ENCODE measurements at places on chromosomes 13 and 19.

- no peak for DNase-seq
Observed at GRCh38 chr13:111280681-111281585, 39.5 kb upstream of the TEX29 start.

DNA sequence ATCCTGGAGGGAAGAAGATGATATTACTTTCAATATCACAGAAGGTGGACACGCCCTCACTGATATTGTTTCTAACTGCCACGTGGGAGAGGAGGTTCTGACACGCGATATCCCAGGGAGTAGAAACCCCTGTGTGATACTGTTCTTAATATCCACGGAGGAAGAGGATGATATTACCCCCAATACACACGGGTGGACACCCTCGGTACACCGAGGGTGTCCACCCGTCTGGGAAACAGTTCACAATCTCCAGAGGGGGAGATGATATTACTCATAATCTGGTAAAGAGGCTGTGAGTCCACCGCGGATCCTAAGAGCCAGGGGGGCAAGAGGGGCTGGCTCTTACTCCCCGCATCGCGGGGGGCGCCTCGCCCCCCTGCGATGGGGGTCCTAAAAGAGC lies 29.7 kb upstream of the RGCC start:
- no peak for DNase-seq

- peak; percentile 53 for DNase-seq
Observed at GRCh38 chr19:8486661-8487136, 15.7 kb downstream of the PRAM1 start.

GRCh38 chr13:40490086-40490758 lies 176.2 kb downstream of the FOXO1 start:
- DNase-seq = no peak

DNA sequence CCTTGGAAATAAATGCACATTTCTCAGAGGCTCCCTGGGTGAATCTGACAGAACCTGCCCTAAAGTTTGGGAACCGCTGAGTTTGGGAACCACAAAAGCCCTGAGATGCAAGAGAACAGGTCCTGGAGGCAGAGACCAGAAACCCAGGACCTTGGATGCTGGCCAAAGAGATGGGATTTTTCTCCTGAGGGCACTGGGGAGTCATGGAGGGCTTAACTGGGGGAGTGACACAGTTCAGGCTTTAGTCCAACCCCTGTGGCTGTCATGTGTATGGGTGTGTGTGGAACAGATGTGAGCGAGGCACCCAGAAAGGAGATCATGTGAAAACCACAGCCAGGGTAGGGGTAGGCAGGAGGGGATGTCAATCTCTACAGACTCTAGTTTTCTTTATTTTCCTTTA lies 3.9 kb upstream of the NCCRP1 start:
- no peak for DNase-seq

DNA sequence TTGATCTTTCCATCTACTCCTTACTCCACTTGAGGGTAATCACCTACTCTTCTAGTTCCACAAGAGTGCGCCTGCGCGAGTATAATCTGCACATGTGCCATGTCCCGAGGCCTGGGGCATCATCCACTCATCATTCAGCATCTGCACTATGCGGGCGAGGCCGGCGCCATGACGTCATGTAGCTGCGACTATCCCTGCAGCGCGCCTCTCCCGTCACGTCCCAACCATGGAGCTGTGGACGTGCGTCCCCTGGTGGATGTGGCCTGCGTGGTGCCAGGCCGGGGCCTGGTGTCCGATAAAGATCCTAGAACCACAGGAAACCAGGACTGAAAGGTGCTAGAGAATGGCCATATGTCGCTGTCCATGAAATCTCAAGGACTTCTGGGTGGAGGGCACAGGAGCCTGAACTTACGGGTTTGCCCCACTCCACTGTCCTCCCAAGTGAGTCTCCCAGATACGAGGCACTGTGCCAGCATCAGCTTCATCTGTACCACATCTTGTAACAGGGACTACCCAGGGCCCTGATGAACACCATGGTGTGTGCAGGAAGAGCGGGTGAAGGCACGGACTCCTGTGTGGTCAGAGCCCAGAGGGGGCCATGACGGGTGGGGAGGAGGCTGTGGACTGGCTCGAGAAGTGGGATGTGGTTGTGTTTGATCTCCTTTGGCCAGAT lies 2.7 kb upstream of the KLK2 start:
- DNase-seq = peak; percentile 5

DNA sequence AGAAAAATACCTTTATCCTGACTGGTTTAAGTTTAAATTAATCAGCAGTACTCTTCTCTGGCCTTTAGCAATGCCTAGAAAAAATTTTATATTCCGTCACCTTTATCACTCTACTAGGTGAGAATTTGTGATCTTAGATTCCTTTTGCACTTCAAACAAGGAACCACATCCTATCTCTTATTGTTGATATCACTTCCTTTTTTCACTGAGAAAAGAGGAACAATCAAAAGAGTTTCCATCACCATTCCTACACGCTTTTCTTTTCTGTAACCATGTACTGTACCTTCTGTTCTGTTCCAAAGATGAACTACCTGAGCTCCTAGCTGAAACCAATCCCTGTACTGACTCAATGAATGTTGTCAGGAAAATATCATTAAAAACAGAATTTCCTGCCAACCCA lies 1379.0 kb upstream of the MIR17HG start:
- DNase-seq = no peak

GRCh38 chr13:30872685-30873461 lies 33.2 kb upstream of the MEDAG start:
- peak; percentile 66 for DNase-seq

- DNase-seq = peak; percentile 73
Observed at GRCh38 chr13:36858290-36858689, 39.3 kb downstream of the RFXAP start.

DNA sequence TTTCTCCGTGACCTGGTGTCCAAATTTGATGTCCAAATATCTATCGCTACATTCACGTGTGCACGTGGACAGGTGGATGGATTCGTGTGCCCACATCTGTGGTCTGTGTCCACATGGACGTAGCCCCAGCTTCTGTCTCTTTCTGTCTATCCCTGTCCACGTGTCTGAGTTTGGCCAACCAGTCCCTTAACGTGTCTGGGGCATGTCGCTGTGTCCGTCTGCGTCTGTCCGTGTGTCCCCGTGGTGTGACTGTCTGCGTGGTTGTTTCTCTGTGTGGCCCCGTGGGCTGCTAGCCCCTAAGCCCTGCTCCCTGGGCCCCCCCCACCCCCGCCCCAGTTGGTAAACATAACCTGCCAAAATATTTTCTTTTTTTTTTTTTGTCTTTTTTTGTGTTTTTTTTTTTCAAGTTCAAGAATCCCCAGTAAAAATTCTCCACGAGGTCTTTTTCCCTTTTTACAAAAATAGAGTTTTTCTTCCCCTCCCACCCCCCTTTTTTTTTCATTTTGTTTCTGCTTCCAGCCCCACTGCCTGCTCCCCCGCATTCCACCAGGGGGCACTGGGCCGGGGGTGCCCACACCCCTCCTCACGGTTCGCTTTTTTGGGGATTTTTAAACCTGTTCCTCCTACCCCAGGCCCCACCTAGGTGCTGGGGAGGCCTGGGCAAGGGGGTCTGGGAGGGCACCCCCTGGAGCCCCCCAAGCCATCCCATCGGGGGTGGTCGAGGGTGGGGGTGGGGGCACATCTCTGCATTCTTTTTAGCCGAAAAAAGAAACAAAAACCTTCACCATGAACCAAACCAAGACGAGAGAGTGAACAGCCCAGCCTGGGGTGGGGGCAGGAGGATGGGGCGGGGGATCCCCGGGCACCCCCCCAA lies 18.3 kb downstream of the PRKCSH start:
- peak; percentile 63 for DNase-seq

- peak; percentile 28 for DNase-seq
Observed at GRCh38 chr13:106565127-106565775, 2.7 kb downstream of the ARGLU1 start.

DNA sequence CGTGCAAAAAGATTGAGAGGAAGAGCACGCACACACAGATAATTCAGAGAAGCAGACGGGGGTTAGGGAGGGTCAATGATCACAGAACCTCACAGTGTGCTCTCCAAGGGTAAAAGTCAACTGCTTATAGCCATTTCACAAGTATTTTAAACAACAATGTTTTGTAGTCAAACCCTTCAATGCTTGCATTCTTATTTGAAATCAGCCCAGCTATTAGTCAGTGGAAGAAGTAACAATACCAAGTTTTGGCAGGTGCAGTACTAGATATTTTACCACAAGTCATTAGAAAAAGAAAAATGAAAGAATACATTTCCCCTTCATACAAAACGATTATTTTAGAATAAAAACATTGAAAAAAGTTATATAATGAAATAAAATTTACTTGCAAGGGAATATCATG lies 2.6 kb downstream of the CSNK1A1L start:
- no peak for DNase-seq

DNA sequence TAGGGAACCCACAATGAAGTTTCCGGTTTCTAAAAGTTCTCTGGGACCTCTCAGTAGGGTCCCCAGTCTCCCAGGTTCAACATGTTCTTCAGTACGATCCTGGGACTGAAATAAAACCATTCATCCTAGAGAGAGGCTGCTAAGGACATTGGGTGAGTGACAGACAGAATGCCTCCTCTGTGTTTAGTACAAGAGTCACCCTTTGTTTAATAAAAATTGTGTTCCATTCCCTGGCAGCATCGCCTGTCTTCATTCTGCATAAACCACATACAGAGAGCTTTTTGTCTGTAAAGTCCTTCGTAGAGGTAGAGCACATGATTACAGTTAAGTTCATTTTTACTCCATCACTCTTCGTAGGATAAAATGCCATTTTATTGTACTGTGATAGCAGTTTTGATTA lies 95.3 kb upstream of the GPR12 start:
- no peak for DNase-seq

DNA sequence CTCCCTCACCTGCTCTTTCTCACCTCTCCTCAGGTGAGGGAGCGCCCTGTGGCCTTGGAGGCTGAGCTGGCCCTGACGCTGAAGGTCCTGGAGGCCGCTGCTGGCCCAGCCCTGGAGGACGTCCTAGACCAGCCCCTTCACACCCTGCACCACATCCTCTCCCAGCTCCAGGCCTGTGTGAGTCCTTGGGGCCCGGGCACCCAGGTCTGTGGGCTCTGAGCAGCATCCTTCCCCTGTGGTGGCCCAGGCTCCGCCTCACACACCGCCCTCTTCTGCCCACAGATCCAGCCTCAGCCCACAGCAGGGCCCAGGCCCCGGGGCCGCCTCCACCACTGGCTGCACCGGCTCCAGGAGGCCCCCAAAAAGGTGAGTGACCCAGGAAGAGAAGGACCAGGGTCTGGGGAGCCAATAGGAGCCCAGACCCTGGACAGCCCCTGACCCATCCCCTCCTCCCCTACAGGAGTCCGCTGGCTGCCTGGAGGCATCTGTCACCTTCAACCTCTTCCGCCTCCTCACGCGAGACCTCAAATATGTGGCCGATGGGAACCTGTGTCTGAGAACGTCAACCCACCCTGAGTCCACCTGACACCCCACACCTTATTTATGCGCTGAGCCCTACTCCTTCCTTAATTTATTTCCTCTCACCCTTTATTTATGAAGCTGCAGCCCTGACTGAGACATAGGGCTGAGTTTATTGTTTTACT lies 1.9 kb downstream of the IFNL1 start:
- no peak for DNase-seq

DNA sequence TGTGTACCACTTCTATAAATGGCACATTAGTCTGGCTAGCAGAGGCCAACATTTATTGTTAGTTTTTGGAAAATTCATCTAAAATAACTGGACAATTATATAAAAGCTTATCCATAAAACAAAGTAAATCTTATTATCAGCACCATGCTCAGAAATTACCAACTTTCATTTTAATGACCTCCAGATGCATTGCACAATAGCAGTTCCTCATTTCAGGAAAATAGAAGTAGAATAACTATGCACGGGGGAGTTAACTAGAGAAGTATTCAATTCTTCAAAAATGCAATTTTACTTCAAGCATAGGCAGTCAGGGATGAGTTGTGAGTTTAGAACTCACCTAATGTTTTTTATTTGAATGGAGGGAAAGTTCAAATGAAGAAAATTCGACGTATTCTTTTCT lies 1023.5 kb downstream of the PCDH17 start:
- no peak for DNase-seq

DNA sequence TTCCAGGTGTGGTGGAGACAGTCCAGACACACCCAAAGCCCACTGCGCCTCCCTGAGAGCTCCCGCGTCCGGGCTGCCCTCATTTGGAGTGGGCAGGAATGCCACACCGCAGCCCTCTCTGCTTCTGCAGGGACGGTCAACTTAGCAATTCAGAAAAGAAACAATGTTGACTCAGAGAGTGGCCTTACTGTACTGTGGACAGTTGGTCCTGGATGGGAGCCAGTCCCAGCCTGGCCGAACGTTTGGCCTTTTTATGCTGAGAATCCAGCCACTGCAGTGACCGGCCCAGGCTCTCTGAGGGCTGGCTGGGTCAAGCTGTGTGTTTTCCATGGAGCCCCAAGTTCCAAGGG lies 7.2 kb downstream of the GAS6 start:
- DNase-seq = no peak

DNA sequence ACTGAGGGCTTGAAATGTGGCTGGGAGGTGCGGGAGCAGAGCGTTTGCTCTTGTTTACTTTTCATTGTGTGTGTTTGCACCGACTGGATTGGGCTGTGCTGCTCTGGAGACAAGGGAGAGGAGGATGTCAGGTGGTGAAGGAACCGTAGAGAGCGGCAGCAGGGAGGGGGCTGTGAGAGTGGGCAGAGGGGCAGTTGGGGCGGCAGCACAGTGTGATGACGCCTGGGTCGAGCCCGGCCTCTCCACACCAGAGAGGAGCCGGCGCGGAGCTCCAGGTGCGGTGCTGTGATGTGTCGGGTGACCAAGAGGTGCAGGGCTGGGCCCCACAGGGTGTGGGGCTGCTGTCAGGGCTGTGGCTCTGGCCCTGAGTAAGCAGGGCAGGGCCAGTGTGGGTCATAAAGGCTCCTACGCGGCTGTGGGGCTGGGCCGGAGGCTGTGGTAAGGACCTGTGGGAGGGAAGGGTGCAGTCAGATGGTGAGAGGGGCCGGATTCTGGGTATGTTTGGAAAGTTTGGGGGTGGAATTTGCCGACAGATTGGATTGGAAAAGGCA lies 10.5 kb downstream of the NAXD start:
- no peak for DNase-seq

GRCh38 chr13:37201081-37201480 lies 95.6 kb upstream of the CSNK1A1L start:
- DNase-seq = no peak

- no peak for DNase-seq
Observed at GRCh38 chr13:111292710-111293485, 27.5 kb upstream of the TEX29 start.

DNA sequence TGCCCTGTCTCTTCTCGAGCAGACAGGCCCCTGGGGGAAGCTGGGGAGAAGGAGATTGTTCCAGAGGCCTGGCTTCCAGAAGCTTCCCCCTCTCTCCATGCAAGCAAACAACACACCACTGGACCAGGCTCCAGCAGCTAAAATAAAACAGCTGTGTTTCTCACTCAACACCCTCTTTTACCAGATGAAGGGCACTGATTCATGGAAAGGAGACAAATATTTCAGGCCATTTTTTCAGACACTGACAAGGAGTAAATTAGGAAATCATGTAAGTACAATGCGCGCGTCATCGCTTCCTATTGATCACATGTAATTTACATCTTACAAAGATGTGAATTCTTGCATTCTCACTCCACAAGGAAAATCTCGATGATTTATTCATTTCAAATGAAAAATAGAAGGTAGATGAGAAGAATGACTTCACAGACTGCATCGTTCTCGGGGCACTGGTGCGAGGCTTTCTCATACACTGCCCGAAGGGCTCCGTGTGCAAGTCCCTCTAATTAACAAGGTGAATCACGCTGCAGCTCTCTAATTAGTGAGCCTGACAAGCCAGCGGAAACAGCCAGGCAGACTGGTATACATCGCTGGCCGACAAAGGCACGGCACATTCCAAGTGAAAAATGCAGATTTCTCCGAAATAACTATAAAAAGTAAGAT lies 153.6 kb downstream of the KCTD15 start:
- DNase-seq = peak; percentile 8
